ENCODE measurements at places on chromosomes 1 and 21.

GRCh38 chr1:201703621-201704438, 125.1 kb upstream of the IPO9 start:
- peak; percentile 91 for DNase-seq

DNA sequence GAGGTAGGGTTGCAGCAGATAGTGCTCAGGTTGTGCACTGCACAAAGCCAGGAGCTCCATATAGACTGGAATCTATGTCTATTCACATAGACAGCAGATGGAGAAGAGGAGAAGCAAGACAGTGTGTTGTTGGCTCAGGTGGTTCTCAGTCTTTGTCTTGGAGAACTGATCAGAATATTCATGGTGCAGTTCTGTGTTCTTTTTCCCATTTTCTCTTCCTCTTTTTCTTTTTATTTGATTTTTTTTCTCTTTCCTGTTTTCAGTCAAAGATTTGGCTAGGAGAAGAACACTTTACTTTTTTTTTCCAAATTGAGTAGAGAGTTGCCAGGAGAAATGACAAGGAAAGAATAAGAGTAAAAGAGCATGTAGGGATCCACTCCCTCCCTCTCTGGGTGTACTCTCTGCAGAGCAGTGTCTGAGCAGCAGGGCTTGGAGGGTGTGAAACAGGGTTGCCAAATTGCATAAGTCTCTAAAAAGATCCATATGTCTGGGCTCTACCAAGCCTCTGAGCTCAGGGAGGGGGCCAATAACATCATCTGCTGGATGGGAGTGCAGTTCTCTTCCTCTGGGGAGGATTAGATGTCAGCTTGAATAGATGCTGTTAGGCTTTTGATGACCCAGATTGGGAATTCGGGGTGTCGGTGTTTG, 8.7 kb upstream of the CD34 start:
- no peak for DNase-seq

DNA sequence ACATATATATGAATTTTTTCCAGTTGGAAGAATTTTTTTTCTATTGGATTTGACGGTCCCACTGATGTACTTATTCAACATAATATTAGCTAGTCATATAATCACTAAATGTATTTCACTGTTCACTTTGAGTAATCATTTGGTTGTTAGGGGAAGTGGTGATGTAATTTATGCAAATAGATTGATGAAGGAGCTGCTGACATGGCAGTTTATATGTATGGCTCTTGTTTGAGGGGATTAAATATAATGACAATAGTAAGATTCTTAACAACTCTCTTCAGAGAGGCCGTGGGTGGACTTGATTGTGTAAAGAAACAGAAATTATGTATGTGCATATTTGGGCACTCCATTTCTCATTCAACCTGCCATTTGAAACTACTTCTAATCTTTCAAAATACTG, 653.6 kb upstream of the ADGRL4 start:
- no peak for DNase-seq

DNA sequence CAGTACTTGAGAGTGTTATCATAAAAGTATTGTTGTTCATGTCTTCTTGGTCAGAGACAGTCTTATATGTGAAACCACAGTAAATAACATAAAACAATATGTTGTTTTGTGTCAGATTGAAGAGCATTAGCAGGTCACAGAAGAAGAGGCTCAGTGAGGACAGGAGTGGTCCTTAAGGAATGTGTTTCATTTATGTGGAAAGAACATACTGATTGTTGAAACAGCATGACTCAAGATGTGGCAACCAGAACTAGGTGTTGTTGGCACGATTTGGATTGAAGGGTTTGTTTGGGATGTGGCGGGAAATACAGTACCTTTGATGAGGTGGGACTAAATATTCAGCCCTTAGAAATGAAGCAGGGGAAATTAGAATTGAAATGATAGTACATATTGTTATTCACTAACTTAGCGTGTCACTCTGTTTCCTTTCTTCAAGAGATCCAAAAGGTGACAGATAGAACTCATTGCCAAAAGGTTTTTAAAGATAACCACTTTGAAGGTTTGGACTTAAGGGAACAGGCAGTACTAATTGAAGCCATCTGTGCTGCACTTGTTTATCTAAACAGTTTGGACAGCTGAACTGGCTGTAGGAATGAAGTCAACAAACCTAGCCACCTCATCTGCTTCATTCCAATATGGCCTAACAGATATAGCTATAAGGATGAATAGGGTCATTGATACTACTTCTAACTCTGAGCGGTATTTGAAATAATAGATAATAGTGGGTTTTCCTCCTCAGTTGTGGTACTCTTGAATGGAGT, 14.4 kb downstream of the RALGPS2 start:
- DNase-seq = no peak

GRCh38 chr1:24403806-24404205, 9.8 kb downstream of the STPG1 start:
- no peak for DNase-seq

DNA sequence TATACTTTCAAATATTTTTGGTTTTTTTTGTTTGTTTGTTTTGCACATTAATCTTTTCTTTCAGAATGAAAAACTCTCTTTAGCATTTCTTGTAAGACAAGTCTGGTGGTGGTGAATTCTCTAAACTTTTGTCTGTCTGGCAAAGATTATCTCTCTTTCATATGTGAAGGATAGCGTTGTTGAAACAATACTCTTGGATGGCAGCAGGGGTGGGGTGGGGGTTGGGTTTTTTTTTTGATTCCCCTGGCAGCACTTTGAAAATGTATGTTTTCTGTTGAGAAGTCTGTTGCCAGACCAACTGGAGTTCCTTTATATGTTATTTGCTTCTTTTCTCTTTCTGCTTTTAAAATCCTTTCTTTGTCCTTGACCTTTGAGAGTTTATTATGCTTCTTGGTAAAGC, 160.2 kb downstream of the VAV3 start:
- no peak for DNase-seq

- DNase-seq = peak; percentile 86
Observed at GRCh38 chr1:173475564-173476196, 1.5 kb upstream of the PRDX6 start.

DNA sequence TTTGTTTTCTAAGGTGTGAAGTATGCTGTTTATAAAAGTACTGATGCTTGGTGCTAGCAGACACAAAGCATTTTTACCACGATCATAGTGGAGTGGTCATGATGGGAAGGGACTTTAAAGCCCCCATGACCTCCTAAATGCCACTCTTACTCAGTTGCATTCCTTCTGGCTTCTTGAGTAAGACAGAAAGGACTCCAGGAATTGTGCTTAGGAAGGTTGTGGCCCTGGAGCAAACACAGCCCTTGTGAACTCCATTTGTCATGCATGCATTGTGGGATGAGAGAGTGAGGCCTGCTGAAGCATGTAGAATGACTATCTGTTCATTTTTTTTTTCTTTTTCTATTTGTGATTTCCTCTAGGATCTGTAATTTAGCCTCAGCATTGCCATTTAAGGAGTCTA, 34.2 kb downstream of the AK5 start:
- DNase-seq = no peak

Measured in osteoblast (primary cell).